ENCODE measurements at places on chromosomes 3 and 15. TPM values are rescaled to one million over a fixed set of nuclear protein-coding genes. Genes with fewer than 3 reads are reported as not detected.

- no peak for DNase-seq
Observed at GRCh38 chr3:32469151-32469874, 33.3 kb downstream of the CMTM6 start.

The GOLGA8T gene
- not detected for total RNA-seq

The MGLL gene
- 7.3 TPM for total RNA-seq

DNA sequence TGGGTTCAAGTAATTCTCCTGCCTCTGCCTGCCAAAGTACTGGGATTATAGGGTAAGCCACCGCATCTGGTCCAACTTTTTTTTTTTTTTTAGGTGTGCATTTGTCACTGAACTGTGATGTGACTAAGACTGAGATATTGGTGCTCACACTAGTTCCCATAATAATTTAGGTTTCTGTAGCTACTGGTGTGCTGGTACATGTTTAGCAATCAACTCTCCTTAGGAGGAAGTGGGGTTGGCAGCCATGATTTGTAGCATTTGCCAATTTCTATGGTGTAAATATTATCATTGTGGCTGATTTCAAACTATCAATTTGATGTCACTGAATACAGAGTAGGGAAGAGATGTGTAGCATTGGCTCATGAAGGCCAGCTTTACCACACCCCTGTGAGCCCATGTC is 372.7 kb downstream of the EDEM1 start:
- no peak for DNase-seq

GRCh38 chr3:136694321-136694720 is 57.9 kb downstream of the STAG1 start:
- no peak for DNase-seq

- DNase-seq: no peak
Observed at GRCh38 chr3:148657470-148657869, 40.2 kb upstream of the AGTR1 start.

GRCh38 chr3:186519021-186519658 is 25.0 kb downstream of the CRYGS start:
- no peak for DNase-seq

DNA sequence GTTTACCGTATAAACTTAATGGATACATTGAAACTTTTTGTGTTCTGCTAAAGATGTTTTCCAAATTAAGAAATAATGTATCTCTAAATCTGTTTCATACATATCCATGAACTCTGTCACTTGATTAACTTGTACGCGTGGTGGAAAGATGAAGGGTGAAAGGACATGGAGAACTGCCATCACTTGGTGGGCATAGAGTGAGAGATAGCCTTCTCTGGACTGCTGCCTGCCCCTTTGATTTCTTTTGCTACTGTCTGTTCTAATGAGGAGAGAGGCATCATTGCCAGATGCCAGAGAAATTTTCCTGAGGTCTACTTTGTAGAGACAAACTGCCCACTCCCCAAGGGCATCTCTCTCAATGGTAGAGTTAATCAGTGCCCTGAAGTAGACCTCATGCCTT is 120.5 kb downstream of the SLMAP start:
- no peak for DNase-seq

- DNase-seq: no peak
Observed at GRCh38 chr3:122513386-122514122, 1.2 kb downstream of the KPNA1 start.

- DNase-seq: no peak
Observed at GRCh38 chr3:134652886-134653630, 2.2 kb upstream of the KY start.

DNA sequence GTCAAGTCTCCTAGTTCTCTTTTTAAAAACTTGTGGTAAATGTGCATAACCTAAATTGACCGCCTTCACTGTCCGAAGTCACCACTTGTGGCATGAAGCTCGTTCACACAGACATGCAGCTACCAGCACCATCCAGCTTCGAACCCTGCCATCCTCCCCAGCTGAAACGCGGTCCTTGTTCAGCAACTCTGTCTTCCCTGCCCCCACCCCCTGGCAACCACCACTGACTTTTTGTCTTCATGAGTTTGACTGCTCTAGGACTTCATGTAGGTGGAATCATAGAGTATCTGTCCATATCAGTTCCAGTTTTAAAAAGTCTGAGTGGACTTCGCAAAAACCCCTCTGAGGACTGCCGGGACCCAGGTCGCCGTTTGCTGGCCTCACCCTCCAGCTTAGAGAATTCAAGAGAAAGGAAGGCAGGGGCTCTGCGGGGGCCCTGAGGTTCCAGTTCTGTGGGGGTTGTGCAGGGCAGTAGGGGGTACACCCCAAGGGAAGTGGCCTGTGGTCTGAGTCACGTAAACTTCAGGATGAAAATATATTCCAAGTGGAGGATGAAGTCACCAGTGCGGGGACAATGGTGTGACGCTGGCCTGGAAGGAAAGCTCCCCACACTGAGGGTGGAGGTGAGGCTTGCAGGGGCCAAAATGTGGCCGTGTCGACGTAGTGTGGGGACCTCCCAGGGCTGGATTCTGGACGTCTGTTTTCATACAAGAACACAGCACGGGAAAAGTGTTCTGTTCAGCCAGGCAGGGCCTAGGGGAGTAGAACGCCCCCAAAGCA is 67.6 kb downstream of the ABTB1 start:
- DNase-seq: no peak

The PRKCD gene
- 12.8 TPM for total RNA-seq

- DNase-seq: no peak
Observed at GRCh38 chr15:81380203-81380602, 6.2 kb upstream of the TMC3 start.

The FETUB gene
- 5.7 TPM for total RNA-seq

The SPESP1 gene
- total RNA-seq: not detected

The ARPP21 gene
- not detected for total RNA-seq

DNA sequence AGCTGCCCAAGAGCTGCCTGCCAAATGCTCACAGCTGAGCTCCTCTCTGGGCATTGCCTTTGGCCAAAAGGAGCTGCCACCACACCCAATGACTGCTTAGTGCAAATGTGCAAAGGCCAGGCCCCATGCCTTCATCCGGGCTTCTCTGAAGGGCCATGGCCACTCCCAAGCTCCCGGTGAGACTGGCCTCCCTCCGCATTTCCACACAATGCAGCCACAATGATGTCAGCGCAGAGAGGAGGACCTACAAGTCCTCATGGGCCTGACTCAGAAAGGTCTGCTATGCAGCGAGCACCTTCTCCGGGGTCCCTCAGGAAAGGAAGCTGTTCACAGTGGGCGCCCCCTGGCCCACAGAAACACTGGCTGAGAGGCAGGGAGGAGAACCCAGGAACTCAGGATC is 12.7 kb downstream of the OXTR start:
- no peak for DNase-seq

- DNase-seq: no peak
Observed at GRCh38 chr15:55834331-55834730, 91.4 kb upstream of the PRTG start.

DNA sequence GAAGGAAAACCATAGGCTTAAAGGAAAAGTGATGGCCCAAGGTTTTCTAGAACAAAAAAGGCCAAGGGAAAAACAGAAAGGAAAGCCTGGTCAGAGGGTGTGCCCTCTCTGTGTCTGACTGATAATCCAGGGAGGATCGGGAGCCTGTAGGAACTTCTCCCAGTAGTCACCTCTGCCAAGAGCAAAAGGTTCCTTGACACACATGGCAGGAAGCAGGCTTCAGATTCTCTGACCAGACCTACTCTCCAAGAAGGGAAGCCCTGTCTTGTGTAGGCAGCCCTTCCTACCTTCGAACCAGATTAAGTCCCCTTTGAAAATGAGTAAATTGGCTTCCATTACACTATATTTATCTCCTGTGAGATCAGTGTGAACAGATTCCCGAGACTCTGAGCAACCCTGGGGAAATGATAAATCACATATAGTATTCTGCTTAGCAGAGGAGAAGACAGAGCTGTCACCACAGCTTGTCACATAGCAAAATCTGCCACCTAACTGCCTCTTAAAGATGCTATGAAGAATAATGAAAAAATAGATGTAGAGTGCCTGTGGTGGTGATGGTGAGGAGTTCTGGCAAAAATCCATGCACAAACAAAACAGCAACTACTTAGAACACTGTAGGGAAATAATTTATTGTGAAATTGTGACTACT is 38.8 kb downstream of the PARP14 start:
- no peak for DNase-seq
